ENCODE measurements at places on chromosomes 12 and 14. TPM values are rescaled to one million over a fixed set of nuclear protein-coding genes. Genes with fewer than 3 reads are reported as not detected.

The ANO6 gene
- 24.3 TPM for total RNA-seq

The FGF23 gene
- total RNA-seq = 0.24 TPM

The MAP4K5 gene
- total RNA-seq = 43.9 TPM

The TMEM229B gene
- 0.22 TPM for total RNA-seq

The TAS2R8 gene
- total RNA-seq = not detected

The GPR135 gene
- 1.8 TPM for total RNA-seq

- no peaks in the 10 kb centered on the region for H3K27me3 ChIP-seq
- H3K4me1 ChIP-seq = no peaks in the 10 kb centered on the region
- DNase-seq = no peak
Observed at GRCh38 chr12:108289350-108290161, 49.6 kb downstream of the CMKLR1 start.

- no peaks in the 10 kb centered on the region for H3K36me3 ChIP-seq
- no peak overlapping the region for H3K27ac ChIP-seq
- H3K4me1 ChIP-seq = no peaks in the 10 kb centered on the region
- no peaks in the 10 kb centered on the region for H3K27me3 ChIP-seq
- DNase-seq = no peak
Observed at GRCh38 chr12:61758661-61759060, 501.5 kb upstream of the USP15 start.

DNA sequence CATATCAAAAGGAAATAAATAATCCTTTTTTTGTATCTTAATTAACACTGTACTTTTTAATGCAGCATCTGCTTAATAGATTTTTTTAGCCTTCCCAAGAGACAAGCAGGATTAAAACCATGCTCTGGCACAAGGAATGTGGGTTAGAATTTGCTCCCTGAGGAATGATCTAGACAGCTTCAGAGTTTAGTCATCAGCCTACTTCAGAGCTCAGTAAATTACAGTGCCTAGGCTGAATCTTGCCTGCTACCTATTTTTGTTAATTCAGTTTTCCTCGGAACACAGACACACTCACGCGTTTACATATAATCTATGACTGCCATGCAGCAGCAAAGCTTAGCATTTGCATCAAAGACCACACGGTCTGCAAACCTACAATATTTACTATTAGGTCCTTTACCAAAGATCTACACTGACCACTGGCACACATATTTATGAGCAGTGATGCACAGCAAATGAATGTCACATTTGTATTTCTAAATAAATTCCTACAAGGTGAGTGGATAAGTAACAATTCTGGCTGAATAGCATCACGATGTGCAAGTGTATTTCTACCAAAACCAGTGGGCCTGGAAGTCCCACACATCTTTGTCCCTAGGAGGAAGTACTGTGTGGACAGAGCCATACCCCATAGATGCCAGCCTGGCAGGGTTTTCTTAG is 309.8 kb upstream of the TMEM132C start:
- DNase-seq = no peak
- H3K4me1 ChIP-seq = no peaks in the 10 kb centered on the region
- H3K4me3 ChIP-seq = no peak overlapping the region
- no peak overlapping the region for H3K27ac ChIP-seq
- no peaks in the 10 kb centered on the region for H3K36me3 ChIP-seq

DNA sequence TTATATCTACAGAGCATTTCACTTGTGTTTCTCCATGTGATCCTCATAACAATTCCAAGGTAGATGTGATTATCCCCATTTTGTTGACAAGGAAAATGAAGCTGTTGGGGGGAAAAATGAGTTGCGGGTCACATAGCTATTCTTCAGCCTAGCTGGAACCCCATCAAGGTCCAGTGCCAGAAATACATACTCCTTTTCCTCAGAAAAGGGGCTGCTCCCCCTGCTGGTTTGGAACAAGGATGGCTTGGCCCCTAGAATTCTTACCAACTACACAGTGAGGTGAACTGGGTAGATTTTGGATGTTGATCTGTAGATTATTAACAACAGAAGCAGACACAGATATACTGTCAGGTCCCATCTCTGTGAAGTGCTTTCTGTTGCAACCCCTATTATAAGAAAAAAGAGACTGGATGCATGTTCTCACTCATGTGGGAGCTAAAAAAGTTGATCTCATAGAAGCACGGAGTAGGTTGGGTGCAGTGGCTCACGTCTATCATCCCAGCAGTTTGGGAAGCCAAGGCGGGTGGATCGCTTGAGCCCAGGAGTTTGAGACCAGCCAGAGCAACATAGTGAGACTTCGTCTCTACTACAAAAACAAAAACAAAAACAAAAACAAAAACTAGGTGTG is 8.9 kb downstream of the IKZF4 start:
- H3K36me3 ChIP-seq = peaks cover 25% of the 10 kb centered on the region
- no peaks in the 10 kb centered on the region for H3K27me3 ChIP-seq
- no peaks in the 10 kb centered on the region for H3K4me1 ChIP-seq
- H3K27ac ChIP-seq = no peak overlapping the region
- DNase-seq = peak; percentile 48
- no peak overlapping the region for H3K4me3 ChIP-seq

DNA sequence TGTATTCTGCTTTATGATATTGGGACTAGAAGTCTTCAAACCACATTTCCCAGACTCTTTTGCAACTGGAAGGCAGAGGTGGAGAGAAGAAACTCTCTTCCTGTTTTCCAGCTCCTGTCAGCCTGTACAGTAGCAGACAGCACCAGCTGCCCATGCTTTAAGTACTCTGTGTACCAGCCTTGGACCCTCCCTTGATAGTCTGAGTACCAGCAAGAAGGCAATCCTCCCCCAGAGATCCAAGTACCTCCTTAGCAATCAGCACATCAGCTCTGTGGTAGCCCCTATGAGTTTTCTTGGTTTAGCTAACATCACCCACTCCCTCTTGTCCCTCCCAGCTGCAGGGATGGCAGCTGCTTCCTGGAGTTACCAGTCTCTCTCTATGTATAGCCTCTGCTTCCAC is 56.3 kb downstream of the STXBP6 start:
- no peak overlapping the region for H3K27ac ChIP-seq
- peaks cover 3% of the 10 kb centered on the region for H3K4me1 ChIP-seq
- no peaks in the 10 kb centered on the region for H3K27me3 ChIP-seq

- no peak overlapping the region for H3K27ac ChIP-seq
- H3K36me3 ChIP-seq = no peaks in the 10 kb centered on the region
- no peaks in the 10 kb centered on the region for H3K4me1 ChIP-seq
Observed at GRCh38 chr14:101480747-101481530, 80.4 kb upstream of the DIO3 start.

GRCh38 chr14:91980157-91980556 is 32.7 kb upstream of the FBLN5 start:
- H3K27me3 ChIP-seq = no peaks in the 10 kb centered on the region
- H3K36me3 ChIP-seq = peaks cover 13% of the 10 kb centered on the region
- no peak for DNase-seq
- no peak overlapping the region for H3K4me3 ChIP-seq
- H3K4me1 ChIP-seq = no peaks in the 10 kb centered on the region

DNA sequence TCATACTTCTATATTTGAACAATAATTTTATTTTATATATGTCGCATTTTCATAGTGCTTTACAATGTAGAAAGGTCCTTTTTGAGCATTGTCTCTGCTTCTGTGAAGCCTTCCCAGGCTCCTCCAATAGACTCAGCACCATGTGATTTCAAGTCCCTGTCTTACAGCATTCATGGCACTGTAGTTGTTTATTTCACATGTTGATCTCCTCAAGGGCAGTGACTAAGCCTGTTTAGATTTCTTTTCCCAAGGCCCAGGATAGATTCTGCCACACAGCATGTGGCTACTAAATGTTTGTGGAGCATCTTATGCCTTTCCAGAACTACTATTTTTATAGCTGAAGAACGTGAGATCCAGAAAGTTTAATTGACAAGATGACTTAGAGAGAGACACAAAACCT is 391.7 kb downstream of the TMEM117 start:
- H3K27ac ChIP-seq = no peak overlapping the region
- H3K4me3 ChIP-seq = no peak overlapping the region
- H3K36me3 ChIP-seq = no peaks in the 10 kb centered on the region
- H3K4me1 ChIP-seq = no peaks in the 10 kb centered on the region
- H3K27me3 ChIP-seq = no peaks in the 10 kb centered on the region
- DNase-seq = no peak

GRCh38 chr12:122870867-122871664 is 24.9 kb downstream of the VPS37B start:
- DNase-seq = no peak
- no peaks in the 10 kb centered on the region for H3K4me1 ChIP-seq
- H3K36me3 ChIP-seq = peaks cover 31% of the 10 kb centered on the region
- no peak overlapping the region for H3K27ac ChIP-seq

DNA sequence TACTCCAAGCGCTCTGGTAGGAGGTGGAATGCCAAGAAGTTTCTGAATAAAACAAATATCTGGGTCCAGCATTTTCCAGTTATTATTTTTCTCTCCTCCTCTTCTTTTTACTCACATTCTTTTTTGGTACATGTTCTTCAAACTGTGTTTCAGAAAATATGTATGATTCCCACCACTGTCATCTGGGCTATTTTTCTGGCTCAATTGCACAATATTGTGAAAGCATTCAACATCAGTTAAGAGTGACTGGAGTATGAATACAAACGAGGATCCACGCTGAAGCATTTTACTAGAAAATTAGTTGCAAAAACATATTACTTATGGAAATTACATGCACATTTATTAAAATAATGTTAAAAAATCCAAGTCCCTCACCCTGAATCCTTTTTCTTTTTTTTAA is 61.5 kb downstream of the KCNMB4 start:
- H3K36me3 ChIP-seq = peaks cover 5% of the 10 kb centered on the region
- no peak overlapping the region for H3K27ac ChIP-seq
- H3K4me1 ChIP-seq = no peaks in the 10 kb centered on the region
- no peak for DNase-seq
- H3K27me3 ChIP-seq = no peaks in the 10 kb centered on the region

DNA sequence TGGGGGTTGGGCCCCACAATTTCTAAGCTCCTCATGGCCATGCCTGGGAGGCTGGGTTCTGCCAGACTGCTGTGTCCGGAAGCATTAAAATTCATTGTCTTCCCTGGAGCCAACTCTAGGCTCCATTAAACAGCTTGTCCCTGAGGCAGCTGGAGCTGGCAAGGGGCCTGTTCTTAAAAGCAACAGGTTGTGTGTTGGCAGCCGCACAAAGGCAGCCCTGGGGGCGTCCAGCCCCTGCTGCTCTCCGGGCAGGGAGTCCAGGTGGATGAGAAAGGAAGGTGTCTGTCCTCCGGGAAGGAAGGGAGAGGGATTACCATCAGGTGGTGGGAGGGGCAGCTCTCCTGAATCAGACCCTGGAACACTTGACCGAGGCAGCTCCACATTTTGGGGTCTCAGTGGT is 98.9 kb downstream of the CHST11 start:
- peaks cover 2% of the 10 kb centered on the region for H3K36me3 ChIP-seq
- peak overlapping the region; percentile 9 for H3K4me3 ChIP-seq
- H3K27ac ChIP-seq = no peak overlapping the region

DNA sequence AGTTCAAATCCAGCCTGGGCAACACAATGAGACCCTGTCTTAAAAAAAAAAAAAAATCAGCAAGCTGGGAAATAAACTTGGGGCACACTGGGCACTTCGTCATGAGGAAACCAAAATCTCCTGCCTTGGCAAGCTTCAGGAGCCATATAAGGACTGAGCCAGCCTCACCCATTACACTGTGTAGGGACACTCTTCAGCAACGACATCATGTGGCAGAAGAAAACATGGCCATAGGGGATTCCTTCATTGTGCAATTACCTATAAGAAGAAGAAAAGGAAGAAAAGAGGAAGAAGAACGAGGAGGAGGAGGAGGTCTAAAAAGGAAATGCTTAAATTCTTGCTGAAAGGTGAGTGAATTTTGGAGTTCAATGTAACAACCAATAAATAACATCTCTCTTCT is 26.1 kb upstream of the IFNG start:
- H3K27me3 ChIP-seq = no peaks in the 10 kb centered on the region
- no peak overlapping the region for H3K4me3 ChIP-seq
- no peak overlapping the region for H3K27ac ChIP-seq
- no peaks in the 10 kb centered on the region for H3K36me3 ChIP-seq

- no peak for DNase-seq
- no peaks in the 10 kb centered on the region for H3K4me1 ChIP-seq
- H3K4me3 ChIP-seq = no peak overlapping the region
- no peaks in the 10 kb centered on the region for H3K27me3 ChIP-seq
Observed at GRCh38 chr14:80212023-80212397, 706 bp upstream of the DIO2 start.

DNA sequence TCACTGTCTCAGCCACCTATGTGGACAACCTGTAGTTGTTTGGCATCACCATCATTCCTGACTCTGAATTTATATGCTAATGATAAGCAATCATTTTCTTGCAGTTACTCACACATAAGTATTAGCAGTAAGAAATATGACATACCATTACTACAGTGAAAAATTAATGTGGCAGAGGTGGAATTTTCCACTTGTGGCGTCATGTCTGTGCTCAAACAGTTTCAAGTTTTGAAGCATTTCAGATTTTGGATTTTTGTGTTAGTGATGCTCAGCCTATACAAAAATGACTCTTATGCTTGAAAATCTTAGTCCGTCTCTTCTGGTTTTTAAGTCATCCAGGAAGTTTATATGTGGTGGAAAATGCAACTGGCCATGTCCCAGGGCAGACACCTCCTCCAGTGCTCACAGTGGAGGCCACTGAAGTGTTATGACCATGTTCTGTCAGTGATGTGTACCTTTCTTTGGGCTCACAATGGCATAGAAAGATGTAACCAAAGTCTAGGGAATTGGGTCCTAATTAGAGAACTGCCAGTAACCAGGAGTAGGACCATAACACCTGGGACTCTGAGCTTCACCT is 220.6 kb downstream of the SYT1 start:
- peak overlapping the region; percentile 60 for H3K4me3 ChIP-seq
- H3K27ac ChIP-seq = no peak overlapping the region
- no peaks in the 10 kb centered on the region for H3K27me3 ChIP-seq
- peaks cover 6% of the 10 kb centered on the region for H3K4me1 ChIP-seq

GRCh38 chr12:11657511-11657910 is 8.0 kb downstream of the ETV6 start:
- DNase-seq = no peak
- H3K36me3 ChIP-seq = 0 out of 2 replicates have a peak, but pooled peaks cover 4% of the 10 kb centered on the region

GRCh38 chr12:124506145-124506831 is 61.1 kb downstream of the NCOR2 start:
- DNase-seq = peak; percentile 52
- no peaks in the 10 kb centered on the region for H3K27me3 ChIP-seq
- no peak overlapping the region for H3K4me3 ChIP-seq
- H3K27ac ChIP-seq = no peak overlapping the region
- peaks cover 5% of the 10 kb centered on the region for H3K4me1 ChIP-seq

GRCh38 chr12:127284021-127284420 is 982.9 kb upstream of the TMEM132C start:
- no peaks in the 10 kb centered on the region for H3K27me3 ChIP-seq
- no peak overlapping the region for H3K27ac ChIP-seq
- H3K4me3 ChIP-seq = no peak overlapping the region
